ENCODE measurements at places on chromosomes 2 and 18.

DNA sequence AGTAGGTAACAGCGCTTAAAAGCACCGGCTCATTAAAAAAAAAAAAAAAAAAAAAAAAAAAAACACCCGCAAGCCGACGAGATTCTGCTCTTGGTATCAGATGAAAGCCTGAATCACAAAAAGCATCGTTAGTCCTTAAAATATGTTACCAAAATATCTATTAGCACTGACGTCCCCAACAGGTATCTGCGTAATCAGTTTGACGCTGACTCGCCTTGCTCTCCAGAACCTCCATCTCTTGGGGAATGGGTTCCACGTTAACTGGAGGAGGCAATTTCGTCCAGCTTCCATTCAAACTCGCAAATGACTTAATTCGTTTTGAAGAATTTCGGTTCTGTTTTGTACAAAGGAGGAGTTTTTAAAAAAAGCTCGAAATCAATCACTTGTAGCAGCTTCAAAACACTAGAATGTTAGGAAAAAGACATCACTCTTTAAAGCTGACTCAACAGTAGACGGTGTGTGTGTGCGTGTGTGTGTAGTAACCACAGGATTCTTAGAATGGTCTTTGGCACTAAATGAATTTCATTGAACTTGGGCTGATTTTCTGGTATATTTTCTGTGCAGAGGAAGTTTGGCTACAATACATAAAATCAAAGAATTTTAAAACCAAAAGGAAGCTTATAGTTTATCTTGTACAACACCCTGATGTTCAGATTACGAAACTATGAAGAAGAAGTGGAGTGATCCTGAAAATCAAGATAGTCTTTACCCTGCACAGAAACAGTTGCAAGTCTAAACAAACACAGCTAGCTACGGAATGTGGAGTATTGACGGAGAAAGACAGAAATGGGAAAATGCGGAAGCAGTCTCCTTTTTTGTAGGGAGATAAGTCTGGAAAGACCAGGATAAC lies 1.1 kb upstream of the PGAP1 start:
- DNase-seq = peak; percentile 68

DNA sequence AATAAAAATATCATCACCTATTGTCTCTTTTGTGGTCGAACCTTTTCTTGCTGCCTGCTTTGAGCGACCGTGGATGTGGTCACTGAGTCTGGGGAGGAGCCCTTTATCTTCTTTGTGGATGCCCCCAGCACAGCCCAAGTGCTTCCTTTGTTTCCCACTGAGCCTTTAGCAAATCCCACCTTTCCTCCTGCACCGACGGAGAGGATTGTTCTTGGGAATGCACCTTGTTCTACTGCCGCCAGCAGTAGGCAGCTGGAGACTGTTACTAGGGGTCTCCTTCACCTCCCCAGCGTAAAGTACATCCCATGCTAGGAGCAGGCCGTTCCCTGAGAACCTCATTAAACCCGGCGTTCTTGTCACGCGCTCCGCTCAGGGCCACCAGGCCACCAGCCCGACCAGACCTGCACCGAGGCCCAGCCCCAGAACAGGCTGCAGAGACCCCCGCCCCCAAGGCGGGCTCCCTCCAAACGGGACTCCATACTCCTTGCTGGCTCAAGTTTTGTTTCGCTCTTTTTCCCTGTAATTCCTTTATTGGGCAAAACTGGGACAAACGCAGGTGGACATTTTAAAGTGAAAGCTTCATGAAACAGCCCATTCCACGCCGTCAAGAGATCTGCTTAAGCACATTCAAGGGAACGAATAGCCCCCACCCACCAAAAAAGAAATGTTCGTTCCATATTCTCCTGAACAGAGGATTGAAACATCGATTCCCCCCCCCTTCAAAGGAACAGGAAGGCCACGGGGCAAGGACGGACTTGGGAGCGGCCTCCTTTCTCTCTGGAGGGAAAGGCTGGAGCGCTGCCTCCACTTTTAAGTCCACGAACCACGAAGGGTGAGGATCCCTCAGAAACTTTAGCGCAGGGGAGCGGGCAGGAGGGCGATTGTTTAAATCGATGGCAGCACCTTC lies 1.1 kb upstream of the MAT2A start:
- DNase-seq = peak; percentile 69

DNA sequence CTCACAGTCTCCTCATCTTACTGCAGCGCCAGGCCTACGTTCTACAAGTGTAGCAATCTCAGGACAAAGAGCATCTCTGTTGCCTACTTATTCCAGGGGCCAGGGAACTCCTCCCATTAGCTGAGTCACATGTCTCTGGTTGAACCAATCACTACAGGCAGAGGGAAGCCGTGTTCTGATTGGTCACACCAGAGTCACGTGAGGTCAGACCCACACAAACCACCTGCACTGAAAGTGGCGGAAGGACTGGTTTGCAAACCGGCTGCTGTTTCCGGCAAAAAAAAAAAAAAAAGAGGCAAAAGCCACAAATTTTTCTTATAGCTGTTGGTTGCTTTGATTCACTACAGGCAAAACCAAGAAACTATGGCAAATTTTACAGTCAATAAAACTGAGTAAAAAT lies 21.9 kb upstream of the USP14 start:
- DNase-seq = no peak

DNA sequence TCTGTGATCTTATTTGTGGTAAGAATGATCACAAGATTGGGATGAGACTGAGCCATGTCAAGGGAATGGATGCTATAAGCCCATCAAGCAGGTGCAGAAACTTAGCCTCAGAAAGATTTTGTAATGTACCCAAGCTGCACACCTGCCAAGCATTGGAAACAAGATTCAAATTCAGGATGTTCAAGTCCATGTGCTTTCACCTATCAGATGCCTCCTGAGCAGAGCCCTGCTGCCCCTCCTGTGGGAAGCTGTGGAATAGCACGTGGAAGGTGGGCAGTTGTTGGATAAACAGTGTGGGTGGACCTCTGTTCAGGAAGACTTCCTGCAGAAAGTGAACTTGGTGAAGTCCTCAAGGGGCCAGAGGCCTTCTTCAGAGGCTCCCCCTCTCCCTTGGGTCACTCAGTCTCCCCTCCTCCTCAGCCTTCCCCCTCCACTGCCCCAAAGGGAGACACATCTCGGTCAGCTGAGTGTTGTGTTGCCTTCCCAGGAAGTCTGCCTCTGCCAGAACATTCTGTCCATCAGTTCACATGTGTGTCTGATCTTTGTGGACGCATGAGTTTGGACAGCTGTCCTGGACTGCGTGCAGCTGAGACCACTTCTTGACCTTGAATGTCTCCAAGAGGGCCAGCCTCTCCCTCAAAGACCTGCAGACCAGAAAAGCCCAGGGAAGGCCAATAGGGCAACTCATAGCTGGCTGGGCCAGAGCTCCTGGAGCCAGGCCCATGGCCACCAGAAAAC lies 186.1 kb downstream of the INHBB start:
- no peak for DNase-seq

- DNase-seq = no peak
These were observed 13.8 kb upstream of the NCOA1 start for GRCh38 chr2:24477229-24477628.

DNA sequence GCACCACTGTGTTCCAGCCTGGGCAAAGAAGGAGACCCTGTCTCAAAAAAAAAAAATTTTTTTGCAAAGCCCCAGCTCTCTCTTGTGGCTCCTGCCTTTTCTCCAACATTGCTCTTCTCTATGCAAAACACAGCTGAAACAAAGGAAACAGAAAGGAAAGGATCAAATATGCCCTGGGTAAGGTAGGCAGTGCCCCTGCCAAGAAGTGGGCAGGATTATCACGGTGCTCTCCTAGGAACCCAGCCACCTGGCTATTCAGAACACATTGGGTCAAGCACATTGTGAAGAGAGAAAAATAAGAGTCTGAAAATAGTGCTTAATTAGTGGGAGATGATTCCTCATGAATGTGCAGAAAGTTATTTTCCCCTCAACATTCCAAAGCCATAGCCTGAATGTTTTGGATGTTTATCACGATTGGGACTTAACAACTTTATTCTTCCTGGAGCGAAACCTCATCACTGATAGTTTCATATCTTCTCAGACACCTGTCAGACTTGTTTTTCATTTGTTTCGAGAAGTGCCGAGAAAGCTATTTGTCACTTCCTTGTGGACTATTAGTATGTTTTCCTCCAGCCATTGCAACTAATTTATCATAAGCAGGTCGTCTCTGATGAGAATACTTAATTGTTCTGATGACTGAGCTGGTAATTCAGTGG lies 42.7 kb upstream of the RPL31 start:
- DNase-seq = no peak

DNA sequence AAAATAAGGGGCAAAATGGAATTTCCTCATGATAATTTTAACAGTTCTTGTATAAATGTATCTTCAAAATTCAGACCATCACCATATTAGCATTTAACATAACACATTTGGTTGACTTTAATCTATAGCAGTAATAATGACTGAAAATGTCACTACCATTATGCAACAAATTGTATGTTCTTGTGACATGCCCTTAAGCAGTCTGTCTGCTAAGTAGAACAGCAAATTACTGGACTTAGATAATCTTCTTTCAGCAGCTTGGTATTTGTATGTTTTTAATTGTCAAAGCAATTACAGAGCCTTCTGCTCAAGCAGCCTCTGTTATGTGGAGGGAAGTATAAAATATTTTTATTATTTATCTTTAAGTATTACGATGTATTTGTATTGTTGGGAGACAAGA lies 214.3 kb upstream of the NXPH2 start:
- no peak for DNase-seq

GRCh38 chr2:20661421-20662307 lies 5.3 kb upstream of the GDF7 start:
- peak; percentile 77 for DNase-seq

DNA sequence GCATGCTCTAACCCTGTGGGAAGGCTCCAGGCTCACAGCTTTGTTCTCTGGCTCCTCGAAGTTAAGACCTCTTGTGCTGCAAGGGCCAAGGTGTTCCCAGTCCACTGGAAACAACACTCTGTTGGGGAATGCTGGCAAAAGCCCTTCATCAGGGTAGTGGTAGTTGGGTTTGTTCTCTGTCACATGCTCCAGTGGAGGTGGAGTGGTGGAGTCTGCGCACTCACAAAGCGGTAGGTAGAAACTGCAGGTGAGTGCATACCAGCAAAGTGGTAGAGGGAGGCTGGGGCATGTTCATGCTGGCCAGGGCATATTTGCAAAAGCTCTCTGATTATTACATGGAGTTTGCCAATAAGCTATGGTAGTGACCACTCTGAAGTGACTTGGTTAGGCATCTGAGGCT lies 410.5 kb downstream of the CDH19 start:
- no peak for DNase-seq

DNA sequence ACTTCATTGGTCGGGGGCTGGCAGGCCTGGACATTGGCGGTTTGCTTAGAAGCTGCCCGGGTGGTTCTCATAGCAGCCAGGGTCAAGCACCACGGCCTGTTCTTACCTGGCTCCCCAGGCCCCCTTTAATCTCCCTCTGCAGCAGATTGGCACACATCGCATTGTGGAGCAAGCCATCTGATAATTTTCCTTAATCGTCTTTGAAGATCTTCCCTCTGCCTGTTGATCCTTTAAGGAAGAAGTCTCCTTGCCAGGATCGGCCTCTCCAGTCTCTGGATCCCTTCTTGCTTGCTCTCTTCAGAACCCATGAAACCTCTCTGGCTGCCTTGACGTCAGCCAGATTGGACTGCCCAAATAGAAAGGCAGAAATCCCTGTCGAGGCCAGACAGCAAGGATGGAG lies 75.8 kb downstream of the NEDD4L start:
- DNase-seq = no peak

DNA sequence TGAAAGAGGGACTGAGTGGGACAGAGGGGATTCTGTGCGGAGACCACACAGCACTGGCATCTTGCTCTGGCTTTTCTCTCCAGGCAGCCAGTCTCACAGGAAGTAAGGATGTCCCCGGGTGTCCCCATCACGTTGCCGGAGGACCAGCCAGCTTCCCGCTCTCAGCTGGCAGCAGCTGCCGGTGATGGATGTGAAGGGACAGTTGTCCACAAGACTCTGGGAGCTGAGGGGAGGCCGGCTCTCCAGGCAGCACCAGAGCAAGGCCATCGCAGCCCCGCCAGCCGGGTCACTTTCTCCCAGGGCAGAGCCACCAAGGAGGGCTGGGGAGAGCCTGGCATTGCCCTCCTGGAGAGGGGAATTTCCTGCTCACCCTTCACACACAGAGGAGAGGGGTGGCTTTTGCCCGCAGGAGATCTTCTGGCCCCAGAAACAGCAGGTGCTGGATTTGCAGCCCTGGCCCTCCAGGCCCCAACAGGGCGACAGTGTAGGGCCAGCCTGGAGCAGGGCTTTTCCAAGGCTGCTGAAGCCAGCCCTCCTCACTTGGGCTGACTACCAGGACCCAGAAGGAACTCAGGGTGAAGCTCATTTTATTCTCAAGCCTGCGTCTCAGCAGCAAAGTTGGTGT lies 24.0 kb upstream of the B3GNT7 start:
- DNase-seq = no peak

DNA sequence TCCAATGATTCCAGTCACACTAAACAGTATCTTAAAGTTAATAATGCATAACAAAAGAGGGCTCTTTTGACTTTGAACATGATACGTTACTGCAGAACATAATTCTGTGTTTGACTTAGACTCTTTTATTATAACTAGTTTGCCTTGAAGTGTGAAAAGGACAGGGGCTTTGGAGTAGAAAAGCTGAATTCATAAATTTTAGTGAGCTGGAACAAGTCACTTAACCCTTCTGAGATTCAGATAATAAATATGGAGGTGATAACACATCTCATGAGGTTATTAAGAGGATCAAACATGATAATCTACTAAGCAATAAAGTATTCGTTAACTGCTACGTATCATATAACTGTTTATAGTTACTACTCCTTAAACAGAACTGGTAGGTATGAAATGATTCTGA lies 44.7 kb upstream of the FLACC1 start:
- DNase-seq = no peak

- peak; percentile 18 for DNase-seq
These were observed 8.6 kb upstream of the L3MBTL4 start for GRCh38 chr18:6423289-6423688.

GRCh38 chr18:1840878-1841277 lies 730.4 kb downstream of the METTL4 start:
- DNase-seq = no peak

- no peak for DNase-seq
These were observed 96.0 kb downstream of the ACOXL start for GRCh38 chr2:110828330-110828729.

GRCh38 chr18:61082976-61083630 lies 250.1 kb upstream of the CDH20 start:
- no peak for DNase-seq

- no peak for DNase-seq
These were observed 1120.8 kb upstream of the TMEFF2 start for GRCh38 chr2:193315428-193316091.

GRCh38 chr2:25201794-25202193 lies 33.4 kb upstream of the POMC start:
- no peak for DNase-seq

GRCh38 chr2:136905779-136906178 lies 140.4 kb downstream of the THSD7B start:
- DNase-seq = no peak

- DNase-seq = no peak
These were observed 5.7 kb downstream of the ITGB6 start for GRCh38 chr2:160194351-160194750.

DNA sequence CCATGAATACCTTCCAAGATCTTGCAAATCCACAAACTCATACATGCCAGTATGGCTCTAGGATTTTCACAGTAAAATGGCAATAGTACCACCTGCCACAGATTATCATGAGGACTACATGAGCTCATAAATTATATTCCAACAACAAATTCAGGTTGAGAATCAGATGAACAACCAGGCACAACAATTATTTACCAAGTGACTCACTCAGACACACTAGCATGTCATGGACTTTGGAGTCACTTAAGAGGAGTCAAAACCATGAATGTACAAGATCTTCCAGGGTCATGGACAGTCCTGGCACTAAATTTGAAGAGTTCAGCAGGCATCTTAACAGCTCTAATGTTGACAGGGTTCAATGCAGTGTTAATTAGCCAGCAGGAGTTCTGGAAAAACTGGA lies 34.4 kb upstream of the BZW1 start:
- no peak for DNase-seq

Data from NCI-H1417 (cell line).